ENCODE measurements at places on chromosomes 2 and 18.

DNA sequence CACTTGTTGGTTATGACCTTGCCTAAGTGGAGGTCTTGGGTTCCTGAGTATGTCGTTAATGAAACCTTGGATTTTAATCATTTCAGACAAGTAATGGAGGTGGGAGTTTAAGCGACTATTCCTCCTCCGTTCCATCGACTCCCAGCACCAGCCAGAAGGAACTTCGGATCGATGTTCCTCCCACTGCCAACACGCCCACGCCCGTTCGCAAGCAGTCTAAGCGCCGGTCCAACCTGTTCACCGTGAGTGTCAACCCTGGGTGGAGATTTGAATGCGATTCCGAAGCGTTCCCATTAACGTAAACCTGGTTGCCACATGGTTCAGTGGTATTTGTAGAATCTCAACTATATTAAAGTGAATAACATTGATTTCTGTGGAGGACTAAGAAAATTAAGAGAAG, 305.4 kb downstream of the AGAP1 start:
- DNase-seq, result no peak

DNA sequence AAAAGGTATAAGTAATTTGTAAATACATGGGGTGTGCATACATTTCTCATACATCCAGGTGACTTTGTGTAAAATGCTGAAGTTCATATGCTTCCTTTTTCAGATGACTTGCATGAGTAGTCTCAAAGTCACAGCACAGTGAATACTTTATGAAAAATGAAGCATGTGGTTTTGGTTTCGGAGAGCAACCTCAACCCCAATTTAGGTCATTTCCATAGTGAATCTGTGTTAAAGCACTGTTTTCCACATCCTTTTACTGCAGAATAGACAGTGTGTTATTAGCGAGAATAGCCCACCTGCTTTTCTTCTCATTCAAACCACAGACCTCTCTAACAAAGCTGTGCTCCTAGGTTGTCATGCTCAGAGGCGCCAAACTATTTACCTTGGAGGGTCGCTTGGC, 204.4 kb upstream of the RASGRP3 start:
- no peak for DNase-seq

GRCh38 chr2:173869244-173870229, 95.6 kb downstream of the SP3 start:
- no peak for DNase-seq

- no peak for DNase-seq
Observed at GRCh38 chr2:180334514-180334913, 327.4 kb upstream of the CWC22 start.

DNA sequence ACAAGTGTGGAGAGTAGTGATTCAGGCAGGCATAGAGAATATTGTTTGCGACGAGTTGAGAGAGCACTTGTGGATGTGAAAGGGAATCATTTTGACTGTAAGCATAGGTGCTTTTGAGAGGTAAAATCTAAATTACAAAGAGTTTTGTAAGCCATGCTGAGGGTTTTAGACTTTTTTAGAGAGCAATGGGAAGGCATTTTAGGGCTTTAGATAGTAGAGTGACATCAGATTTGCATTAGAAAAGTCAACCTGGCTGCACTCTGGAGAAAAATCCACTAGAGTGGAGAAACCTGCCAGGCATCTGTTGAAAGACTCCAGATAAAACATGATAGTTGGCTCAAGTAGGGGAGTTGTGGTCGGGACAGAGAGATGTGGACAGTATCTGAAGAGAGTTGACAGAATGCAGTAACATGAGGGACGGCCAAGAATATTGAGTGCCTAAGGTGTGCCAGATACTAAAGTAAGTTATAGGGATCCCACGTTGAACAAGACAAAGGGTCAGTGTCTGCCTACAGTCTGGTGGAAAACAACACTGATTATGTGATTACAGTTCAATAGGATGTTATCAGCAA, 91.7 kb upstream of the MYO3B start:
- DNase-seq, result no peak

GRCh38 chr18:59054496-59055287, 85.0 kb upstream of the SEC11C start:
- no peak for DNase-seq

DNA sequence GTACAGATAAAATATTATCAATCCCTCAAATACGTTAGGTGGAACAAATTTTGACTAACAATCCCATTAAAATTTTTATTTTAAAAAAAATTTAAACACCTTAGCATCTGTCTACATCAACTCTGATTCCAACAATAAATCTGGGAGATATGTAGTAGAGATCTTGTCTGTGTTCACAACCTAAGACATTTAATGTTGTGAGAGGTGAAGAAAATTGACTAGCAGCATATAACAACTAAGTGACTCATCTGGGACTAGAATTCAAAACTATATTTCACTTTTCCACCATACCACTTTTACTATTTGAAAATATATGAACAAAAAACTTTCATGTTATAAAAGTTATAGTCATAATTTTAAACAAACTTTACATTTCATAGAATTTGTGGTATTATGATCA, 97.9 kb downstream of the ATAD2B start:
- no peak for DNase-seq

DNA sequence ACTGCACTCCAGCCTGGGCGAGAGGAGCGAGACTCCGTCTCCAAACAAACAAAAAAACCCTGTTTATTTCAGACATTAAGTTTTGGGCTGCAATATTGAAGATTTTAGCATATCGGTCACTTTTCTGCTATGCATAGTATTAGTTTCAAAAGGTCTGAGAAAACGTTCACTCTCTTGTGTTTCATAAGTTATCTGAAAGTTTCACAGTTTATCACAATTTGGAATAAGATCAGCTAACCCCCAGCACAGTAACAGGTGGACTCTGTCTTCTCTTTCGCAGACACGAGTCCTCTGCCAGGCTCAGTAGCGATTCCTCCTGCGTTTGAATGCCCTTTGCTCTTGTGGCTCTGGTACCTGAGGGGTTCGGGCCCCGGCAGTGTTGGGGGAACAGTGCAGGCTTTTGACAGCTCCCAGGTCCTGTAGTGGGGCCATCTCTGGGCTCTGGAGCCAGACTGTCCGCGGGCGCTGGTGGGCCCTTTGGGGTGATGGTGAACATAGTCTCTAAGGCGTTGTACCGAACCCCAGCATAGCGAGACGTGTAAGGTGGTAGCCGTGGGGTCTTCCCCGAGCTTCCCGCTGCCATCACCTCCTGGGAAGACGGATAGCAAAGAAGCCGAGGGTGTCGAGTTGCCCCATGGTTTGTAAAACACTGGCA, 20.4 kb downstream of the NFATC1 start:
- DNase-seq, result no peak

- DNase-seq, result no peak
Observed at GRCh38 chr2:113002677-113003076, 2.6 kb upstream of the IL36A start.

GRCh38 chr2:50514901-50515300, 517.0 kb downstream of the NRXN1 start:
- no peak for DNase-seq

- DNase-seq, result no peak
Observed at GRCh38 chr2:234130777-234131181, 80.3 kb downstream of the SPP2 start.

DNA sequence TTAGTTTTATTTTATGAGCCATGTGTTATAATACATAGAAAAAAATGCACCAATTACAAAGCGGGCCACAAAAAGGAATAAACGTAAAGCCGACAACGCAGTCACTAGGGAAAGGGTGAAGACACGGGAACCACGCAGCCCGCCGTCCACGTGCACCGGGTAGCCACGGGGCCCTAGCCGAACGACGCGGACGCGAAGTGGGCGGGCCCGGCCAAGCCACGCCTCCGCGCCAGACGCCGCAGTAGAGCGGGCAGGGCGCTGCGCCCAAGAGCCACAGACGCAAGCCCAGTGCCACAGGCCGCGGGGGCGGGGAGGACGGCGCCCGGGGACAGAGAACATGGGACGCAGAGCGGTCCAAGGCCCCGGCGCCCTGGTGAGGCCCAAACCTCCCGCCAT, at the start of gene DUSP28:
Gene DUSP28, plus strand, starts transcription at position 274 of the 396 bp plus-strand sequence. CDS start 328 bp downstream, outside the sequence.
- DNase-seq, result peak; percentile 83

DNA sequence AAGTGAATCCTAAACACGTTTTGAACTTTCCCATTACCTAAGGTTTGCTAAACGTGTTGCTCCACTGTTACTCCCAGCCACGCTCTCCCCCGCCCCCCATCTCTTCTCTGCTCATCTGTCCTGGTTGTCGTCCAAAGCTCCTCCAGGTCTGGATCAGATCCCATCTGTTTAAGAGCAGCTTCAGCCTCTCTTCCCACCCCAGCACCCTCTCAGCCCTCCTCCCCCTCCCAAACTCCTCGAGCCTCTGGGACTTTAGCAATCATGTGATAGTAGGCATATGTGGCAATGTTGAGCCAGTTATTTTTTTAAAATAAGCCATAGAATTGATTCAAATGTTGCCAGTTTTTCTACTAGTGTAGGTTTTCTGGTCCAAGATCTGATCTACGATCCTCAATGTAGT, 20.0 kb upstream of the LPIN1 start:
- no peak for DNase-seq

DNA sequence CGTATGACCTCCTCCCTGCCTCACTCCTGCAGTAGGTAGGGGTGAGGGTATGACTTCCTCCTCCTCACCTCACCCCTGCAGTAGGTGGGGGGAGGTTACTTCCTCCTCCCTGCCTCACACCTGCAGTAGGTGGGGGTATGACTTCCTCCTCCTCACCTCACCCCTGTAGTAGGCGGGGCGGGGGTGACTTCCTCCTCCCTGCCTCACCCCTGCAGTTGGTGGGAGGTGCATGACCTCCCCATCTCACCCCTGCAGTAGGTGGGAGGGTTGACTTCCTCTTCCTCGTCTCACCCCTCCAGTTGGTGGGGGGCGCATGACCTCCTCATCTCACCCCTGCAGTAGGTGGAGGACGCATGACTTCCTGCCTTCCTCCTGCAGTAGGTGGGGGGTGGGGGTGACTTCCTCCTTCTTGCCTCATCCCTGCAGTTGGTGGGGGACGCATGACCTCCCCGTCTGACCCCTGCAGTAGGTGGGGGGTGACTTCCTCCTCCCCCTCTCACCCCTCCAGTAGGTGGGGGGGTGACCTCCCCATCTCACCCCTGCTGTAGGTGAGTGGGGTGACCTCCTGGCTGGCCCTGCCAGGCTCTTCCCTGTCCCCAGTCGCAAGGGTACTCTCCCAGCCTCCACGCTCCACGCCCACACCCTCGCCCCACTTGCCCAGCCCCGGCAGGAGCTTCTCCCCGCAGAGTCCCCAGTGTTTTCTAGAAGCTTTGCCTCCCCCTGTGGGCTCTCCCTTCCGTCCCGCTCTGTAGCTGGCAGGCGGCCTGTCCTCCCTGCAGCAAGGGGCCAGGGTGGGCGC, 39.3 kb downstream of the TSHZ1 start:
- DNase-seq, result no peak

DNA sequence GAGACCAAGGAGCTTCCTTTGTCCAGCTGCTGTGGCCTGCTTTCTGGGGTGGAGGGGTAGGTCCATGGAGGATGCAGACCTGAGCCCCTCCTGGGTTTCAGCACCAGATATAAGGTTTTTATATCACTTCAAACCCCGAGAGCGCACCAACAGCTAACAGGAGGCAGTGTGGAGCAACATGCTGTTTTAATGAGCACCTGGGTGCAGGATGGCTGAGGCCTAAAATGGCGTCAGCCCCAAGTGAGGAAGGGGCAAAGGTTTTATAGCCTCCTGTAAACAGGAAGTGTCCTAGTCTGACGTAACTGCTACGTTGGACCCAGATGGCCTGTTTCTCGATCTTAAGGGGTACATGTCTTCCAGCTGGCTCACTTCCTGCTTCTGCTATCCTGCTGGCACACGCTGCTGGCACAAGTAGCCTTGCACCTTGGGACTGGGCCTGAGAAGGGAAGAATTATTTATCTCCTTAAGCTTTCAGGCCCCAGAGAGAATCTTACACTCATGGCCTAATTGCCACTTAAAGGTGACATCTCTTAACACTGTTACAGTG, 11.4 kb upstream of the REG1B start:
- no peak for DNase-seq

- no peak for DNase-seq
Observed at GRCh38 chr2:86747711-86748639, 27.9 kb downstream of the RMND5A start.

DNA sequence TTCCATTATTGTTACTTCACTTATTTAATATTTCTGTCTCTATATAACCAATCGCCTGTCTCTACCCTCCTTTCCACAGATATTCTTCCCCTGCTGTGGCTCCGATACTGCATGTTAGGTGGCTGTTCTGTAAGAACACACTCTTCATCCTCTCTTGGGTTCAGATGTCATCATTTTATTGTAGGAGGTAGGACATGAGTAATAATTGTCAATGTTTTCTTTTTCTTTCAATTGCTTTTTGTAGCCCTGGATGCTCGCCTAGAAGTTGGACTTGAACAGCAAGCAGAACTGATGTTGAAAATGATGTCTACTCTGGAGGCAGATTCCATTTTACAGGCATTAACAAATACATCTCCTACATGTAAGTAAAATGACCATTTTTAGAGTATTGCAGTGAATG, 128.6 kb downstream of the BIRC6 start:
- DNase-seq, result no peak

DNA sequence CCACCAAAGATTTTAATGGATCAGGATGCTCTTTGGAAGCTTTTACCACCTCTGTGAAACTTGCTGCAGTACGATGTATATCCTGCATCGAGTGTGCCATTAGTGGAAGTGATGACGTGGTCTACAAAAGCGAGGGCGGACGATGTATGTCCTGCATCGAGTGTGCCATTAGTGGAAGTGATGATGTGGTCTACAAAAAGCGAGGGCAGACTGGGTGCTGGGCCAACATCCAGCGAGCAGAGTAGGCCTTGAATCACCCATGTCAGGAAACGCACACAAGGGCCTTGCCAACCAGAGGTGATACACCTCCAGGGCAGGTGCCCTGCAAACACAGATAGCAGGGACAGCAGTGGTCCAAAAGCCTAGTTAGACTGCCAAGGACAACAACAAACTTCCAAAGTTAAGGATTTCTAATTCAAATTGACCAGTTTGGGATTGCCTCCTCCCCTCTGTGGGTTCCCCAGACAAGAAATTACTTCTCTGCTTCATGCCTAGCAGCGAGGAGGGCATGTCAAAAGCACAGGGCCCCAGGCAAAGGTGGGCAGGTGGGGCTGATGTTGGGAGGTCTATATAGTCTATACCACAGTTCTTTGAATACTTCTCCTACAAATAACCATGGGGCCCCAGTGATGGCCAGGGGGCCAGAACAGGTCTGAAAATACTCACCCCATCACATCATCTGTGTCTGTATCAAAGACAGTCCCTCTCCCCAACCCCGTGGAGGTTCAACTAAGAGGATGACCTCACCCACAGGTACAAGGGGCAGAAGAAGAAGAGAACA, 70.2 kb downstream of the ADD2 start:
- DNase-seq, result no peak

DNA sequence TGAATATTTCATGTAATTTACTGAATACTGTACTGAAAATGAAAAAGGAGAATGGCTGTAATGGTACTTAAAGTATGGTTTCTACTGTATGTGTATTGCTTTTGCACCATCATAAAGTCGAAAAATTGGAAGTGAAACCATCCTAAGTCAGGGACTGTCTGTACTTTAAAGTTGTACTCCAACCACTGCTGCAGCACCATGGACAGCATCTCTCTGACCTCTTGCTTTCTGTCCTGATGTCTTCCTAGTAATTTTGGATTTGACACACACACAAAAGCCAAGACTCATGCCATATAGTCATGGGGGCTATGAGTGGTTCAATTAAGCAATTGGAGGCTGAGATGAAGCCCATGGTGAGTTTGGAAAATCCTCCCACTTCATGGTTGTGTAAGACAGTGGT, 256.3 kb upstream of the PKDCC start:
- no peak for DNase-seq

GRCh38 chr2:102138331-102138730, 4.2 kb upstream of the IL1R1 start:
- DNase-seq, result no peak

All from activated gamma-delta T cell treated with anti-CD3 and anti-CD28 coated beads, Interleukin-2, amount 50 U/mL, for 16 hours (primary cell).